ENCODE measurements at places on chromosomes 7 and 10.

DNA sequence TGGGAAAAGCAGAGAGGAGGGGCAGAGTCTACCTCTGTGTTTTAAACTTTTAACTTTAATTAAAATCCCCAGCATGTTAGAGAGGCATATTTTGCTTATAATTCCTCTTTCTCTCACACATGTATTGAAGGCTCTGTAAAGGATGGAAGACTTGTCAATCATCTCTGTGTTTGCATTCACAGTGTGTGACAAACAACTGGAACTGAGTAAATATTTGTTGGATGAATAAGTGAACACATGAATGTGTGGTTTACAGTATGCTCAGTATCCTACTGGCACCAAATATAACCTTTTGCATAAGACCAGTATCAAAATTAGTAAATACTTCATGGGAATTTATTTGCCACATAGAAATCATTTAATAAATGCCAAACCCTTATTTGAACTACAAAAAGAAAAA, 829.0 kb downstream of the GRID1 start:
- no peak for DNase-seq

DNA sequence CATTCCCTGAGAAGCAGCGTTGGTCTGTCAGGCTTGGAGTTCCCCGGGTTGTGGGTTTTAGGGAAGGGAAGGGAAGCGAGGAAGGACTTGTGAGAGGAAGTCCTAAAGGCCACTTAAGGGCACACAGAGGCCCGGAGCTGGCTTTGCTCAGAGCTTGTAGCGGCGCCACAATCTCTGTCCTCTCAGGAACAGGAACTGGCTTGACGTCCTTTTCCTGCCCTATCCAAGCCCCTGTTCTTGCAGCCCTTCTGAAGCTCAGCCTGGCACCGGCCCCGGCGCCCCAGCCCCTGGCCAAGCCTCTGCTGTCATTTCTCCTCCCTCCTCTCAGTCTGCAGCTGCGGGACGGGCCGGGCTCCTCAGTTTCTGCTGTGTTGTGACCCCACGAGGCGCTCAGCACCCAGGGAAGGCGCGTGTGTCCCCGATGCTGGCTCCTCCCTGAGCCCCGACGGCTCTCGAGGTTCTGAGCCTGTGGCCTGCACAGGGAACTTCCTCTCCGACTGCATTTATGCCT, at the start of gene GIMAP8:
GIMAP8 (plus strand) TSS at position 140 of the 511 bp plus-strand sequence. CDS start 16,069 bp downstream, outside the sequence.
- DNase-seq, result peak; percentile 48

- DNase-seq, result no peak
Measured at GRCh38 chr10:32943395-32943794, 14.6 kb downstream of the ITGB1 start.

DNA sequence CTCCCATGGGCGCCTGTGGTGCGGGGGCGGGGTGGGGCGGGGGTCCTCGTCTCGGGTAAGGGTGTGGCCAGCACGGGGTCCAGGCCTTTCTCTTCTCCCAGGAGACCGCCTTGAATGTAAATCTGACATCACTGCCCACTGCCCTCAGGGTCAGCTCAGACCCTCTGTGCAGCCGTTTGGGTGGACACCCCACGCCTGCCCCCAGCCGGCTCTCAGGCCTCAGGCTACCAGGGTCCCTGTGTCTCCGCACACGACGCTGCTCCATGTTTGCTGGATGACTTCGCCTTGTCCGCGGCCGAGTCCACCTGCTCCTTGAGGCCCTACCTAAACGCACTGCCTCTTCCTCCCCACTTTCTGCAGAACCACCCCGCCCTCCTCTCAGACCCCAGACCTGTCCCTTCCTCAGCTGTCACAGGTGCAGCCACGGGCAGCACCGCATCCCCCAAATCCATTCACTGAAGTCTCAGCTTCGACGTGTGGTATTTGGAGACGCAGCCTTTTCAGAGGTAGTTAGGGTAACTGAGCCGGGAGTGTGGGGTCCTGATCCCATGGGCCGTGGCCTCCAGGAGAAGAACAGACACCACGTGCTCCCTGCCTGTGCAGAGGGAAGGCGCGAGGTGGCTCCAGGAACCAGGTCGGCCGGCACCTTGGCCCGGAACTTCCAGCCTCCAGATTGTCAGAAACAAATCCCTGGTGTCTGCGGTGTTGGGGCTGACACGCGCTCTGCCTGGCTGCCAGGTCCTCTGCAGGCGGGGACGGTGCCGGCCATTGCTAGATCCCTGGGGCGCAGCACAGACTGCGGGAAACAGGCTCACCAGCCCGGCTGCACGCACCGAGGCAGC, 97.4 kb upstream of the DIP2C start:
- DNase-seq, result no peak

DNA sequence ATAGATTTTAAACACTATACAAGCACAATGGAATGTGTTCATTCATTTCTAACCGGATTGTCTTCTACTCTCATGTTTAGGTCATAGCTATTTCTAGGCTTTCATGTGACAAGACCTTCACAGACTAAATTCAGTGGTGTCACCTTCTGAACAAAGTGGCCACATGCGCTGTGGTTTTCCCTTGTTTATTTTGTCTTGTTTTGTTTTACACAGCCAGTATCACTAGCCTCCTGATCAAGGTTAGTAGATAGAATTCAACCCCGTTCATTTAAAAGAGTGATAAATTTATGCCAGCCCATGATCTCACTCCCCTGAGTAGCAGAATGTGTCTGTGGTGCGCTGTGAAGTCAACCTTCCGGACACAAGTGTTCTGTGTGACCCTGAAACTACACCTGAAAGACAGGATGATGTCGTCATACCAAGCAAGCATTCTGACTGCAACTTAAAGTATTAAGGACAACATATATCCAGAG, 209.1 kb downstream of the CREB5 start:
- DNase-seq, result no peak

- no peak for DNase-seq
Measured at GRCh38 chr7:14576578-14576977, 326.0 kb downstream of the DGKB start.

DNA sequence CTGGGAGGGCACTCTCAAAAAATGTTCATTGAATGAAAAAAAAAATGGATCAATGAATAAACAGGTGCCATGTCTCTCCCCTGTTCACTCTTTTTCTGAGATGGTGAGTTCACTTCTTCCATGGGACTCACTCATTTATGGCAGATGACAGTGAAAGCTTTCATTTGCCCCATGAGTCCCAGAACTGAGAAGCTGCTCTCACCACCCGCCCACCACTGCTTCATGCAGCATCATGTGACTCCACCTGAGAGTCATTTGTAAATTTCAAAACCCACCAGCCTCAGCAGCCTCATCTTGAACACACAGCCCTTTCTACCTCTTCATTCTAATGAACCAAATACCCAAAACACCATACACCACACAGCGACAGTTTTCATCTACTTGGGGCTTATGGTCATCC, 64.9 kb downstream of the SCRN1 start:
- no peak for DNase-seq

DNA sequence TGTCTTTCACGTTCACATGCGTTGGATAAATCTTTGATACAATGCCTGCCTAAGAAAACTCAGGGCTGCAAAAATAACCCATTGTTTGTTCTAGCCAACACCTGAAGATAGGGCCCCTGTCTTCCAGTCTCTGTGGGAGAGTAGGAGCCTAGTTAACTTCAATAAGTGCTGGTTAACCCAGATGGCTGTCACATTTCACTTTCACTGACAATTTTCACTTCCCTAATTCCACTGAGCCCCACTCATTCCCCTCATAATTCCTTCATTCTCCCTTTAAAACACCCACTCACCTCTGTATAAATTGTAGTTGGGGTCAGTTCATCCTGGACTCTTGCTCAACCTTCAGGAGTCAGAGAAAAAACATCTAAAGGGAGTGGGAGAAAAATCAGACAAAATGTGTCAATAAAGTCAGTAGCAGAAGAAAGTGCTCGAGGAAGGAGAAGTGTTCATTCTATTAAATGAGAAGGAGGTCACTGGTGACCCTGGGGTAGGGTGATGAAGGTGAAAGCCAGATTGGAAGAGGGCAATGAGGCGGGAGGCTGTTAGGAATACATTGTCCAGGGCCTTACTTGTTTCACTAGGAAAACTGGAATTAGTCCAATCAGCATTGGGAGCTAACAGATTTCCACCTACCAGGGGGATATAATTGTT, 51.2 kb upstream of the ABI1 start:
- no peak for DNase-seq

GRCh38 chr7:50803359-50804337, 21.0 kb upstream of the GRB10 start:
- DNase-seq, result no peak

DNA sequence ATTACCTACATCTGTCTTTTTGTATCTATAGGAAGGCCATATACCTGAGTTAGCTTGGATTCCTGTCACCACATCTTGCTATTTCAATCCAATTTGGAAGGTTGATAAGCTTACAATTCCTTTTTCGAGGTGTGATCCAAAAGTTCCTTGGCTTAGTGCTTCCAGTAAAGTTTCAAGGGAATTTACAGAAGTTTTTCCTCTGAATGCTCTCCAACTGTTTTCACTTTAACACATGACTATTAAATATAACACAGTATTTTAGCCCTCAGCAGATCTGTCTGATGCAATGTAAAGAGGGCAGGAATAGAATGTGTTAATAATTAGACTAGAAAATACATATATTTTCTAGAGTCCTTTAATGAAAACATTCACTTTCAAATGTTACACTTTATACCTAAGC, 171.4 kb downstream of the DKK1 start:
- no peak for DNase-seq

DNA sequence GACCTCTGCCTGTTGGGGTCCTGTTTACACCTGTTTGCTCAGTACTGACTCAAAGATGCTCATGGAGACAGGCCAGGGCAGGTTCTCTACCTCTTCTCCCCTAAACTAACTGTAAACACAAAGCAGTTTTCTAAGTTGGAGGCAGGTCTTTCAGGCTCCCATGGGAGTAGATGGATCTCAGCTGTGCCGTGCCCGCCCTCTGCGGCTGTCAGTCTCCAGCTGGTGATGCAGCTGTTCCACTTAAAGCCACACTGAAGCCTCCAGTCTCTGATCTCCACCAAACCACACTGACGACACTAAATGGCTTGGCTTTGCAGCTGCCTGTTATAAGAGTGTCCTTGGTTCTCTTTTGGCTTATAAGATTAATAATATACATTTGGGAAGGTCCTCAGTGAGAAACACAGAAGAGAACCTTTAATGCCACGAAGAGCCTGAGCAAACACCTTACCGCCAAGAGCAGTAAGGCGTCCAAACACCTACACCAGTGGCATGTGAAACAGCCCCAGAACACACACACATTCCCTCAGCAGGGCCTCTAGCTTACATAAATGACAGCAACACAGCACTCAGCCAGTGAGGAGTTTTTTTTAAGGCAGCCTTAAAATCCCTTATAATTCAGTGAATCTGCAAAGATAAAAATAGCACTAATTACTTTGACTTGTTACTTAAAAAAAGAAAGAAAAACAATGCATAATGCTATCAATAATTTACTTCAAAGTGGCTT, 60.4 kb upstream of the KCNIP2 start:
- DNase-seq, result no peak

DNA sequence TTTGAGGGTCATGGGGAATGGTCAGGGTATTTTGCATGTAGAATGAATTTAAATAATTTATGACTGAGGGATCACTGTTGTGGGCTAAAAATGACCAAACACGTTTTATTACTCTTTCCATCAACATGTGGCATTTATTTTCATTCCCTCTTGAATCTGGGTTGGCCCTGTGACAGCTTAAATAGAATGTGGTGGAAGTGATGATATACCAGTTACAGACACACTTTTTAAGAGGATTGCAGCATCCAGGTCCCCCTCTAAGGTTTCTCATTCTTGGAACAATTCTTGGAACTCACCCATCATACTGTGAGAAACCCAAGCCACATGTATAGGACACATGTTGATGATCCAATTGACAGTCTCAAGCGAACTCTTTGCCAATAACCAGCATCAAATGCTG, 272.4 kb downstream of the ETV1 start:
- DNase-seq, result no peak

GRCh38 chr10:122113945-122114747, 125.2 kb downstream of the TACC2 start:
- no peak for DNase-seq

- DNase-seq, result peak; percentile 4
Measured at GRCh38 chr10:79372871-79373270, 25.6 kb downstream of the PPIF start.

- no peak for DNase-seq
Measured at GRCh38 chr7:157043745-157044144, 33.3 kb upstream of the MNX1 start.

- no peak for DNase-seq
Measured at GRCh38 chr10:129939416-129940275, 24.4 kb downstream of the EBF3 start.

DNA sequence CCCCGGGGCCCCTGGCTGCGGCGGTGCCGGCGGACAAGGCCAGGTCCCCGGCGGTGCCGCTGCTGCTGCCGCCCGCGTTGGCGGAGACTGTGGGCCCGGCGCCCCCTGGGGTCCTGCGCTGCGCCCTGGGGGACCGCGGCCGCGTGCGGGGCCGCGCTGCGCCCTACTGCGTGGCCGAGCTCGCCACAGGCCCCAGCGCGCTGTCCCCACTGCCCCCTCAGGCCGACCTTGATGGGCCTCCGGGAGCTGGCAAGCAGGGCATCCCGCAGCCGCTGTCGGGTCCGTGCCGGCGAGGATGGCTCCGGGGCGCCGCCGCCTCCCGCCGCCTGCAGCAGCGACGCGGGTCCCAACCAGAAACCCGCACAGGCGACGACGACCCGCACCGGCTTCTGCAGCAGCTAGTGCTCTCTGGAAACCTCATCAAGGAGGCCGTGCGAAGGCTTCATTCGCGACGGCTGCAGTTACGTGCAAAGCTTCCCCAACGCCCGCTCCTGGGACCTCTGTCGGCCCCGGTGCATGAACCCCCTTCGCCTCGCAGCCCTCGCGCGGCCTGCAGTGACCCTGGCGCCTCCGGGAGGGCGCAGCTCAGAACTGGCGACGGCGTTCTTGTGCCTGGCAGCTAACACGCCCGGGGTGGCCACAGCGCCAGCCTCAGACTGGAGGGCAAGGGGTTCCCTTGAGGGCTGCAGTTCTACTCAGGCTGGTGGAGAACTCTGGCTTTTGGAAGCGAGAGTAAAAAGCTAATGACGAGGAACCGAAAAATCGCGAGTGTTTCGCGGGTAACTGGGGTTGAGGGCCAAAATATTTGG, 804 bp downstream of the FRAT1 start:
- DNase-seq, result peak; percentile 64

DNA sequence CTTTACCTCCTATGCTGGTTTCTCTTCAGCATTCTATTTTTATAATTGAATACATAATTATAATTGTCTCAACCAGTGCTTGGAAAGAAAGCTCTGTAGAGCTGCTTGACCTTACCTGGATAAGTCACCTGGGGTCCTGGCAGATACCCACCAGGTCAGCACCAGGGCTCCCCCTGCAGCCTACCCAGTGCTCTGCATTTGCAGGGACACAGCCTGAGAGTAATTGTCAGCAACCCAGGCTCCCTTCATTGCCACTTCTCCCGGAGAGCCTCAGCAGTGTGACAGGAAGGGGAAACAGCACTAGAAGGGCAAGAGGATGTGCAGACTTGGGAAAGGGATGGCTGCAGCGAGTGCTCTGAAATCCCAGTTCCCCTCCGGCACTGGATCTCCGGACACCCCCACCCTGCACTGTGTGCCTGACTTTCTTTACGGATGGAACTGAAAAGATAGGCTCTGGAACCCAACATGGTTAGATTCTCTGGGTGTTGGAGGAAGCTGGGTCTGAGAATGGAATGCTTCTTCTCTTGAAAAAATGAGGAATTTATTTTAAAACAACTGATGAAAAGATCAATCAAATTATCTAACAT, 11.4 kb upstream of the PAX4 start:
- DNase-seq, result no peak

All from natural killer cell (primary cell).